ENCODE measurements at places on chromosomes 5 and 9.

DNA sequence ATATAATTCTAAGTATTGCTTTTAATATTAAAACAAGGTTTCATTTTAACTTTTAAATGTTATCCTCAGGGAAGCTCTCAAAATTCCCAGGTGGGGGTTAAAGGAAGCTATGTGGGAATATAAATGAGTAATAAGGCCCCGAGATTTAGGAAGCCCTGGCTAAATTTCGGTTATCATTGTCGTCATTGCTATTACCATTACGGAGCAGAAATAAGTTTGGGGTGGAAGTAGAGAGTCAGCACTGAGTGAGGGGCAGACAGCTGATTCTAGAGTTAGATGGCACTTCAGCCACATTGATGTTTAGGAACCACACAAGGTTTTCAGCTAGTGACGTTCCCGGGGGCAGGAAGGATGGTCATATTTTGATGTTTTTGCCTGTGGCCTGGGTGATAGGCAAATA, 74.9 kb downstream of the NREP start:
- no peak for DNase-seq

- no peak for DNase-seq
These were observed 1266.7 kb downstream of the MAT2B start for GRCh38 chr5:164772122-164772521.

- no peak for DNase-seq
These were observed 853.3 kb downstream of the MAT2B start for GRCh38 chr5:164358531-164359259.

DNA sequence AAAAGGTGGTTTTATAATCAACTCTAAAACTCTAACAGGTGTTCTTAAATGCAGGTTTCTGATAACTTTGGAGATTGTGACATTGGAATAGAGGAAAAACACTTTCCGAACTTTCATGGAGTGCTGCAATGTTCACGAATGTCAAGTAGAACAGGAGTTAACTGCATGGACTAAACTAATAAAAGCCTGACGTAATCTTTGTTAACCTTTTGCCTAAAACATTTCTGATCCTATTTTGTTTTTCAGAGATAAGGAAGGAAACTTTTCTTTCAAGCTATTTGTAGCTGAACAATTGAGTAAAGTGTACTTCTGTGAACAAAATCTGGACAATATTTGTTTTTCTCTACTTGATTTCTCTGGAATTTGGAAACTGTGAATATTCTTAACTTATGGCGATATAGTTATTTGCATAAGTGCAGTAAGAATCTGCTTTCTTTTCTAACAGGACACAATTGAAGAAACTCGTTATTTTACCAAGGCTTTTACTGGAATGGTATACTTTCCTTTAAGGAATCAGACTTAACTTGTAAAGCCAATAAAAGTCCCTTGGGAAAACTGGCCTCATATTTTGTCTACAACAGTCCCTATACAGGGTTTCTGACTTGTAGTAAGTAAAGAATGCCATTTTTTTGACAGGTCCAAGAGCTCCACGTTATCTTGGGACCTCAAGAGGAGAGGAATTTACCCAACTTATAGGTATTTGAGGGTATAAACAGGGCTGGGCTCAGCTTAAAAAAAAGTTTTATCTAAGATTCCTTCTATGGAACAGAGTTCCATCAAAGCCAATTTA, 154.7 kb downstream of the NXNL2 start:
- DNase-seq = no peak

DNA sequence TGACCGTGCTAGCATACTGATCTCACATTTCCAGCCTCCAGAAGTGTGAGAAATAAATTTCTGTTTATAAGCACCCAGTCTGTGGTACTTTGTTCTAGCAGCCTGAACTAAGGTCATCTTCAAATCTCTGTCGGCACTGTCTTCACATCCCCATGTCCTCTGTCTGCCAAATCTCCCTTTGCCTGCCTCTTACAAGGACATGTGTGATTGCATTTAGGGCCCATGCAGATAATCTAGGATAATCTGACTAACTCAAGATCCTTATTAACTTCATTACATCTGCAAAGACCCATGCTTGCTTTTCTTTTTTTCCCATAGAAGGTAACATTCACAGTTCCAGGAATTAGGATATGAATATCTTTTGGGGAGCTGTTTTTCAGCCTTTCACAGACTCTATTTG, 132.7 kb downstream of the AOPEP start:
- no peak for DNase-seq

- DNase-seq = no peak
These were observed 97.6 kb downstream of the CDH10 start for GRCh38 chr5:24547132-24547531.

- DNase-seq = no peak
These were observed 17.9 kb downstream of the TLN1 start for GRCh38 chr9:35714123-35714522.

DNA sequence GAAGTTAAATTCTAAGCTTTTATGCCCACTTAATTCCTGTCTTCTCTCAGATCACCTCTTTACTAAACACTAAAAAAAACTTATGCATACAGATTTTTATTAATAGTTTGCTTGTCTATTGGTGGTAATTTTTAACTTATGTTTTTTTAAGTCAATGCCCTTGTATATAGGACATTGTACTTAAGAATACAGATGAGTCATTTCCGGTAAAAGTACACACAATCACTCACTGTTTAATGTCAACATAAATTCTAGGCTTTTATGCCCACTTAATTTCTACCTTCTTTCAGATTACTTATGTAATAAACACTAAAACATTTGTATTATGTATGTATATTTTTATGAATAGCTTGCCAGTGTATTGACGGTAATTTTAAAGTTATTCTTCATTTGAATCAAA, 872.8 kb upstream of the CDH9 start:
- DNase-seq = no peak

DNA sequence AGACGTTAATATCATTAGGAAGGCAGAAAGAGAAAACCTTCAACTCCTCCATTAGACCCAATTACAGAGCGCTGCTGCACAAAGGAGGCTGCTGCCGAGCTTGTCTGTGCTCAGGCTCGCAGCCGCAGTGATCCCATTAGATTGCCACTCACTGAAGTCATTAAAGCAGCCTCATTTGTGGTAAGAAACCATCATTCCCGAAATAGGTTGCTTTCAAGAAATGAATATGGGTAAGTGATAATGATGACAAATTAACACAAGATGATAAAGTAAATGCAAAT, 137.2 kb downstream of the CAVIN4 start:
- DNase-seq = no peak

DNA sequence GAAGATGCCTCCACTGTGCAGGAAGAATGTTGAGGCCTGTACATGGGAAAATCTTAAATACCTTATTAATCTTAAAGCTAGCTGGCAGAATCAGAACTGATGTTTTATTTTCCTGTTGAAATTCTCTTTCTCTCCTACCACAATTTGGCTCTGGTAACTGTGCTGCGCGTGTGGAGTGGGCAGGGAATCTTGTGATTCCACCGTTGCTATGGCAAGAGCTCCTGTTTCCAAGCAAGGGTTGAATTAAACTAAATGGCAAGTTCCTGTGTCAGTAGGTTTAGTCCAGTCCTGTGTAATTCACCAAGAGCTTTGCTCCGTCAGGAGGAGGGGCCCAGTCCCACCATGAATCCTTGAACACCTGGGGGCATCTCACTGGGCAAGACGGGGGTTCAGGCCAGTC, 36.4 kb downstream of the NXNL2 start:
- no peak for DNase-seq

DNA sequence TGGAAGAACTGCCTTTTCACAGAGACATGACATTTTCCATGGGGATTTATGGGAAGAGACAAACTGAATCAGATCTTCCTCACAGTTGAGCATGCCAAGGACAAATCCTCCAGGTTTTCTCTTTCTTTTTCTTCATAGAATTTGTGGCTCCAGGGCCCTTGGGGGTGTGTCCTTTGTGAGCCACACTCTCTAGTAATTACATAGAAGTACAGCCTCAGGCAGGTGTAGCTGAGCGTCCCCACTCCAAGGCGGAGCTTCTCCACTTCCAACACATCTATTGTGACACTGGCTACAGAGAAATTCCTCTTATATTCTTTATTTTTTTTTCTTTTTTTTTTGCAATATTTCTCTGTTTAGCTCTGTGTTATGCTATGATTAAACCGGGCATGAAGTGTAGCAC, 420.5 kb upstream of the CD180 start:
- no peak for DNase-seq

Measured in stimulated activated CD4-positive, alpha-beta T cell treated with anti-CD3 and anti-CD28 coated beads, Interleukin-2, amount 100 ng/mL, for 24 hours (primary cell).